ENCODE measurements at places on chromosomes 6 and 20.

DNA sequence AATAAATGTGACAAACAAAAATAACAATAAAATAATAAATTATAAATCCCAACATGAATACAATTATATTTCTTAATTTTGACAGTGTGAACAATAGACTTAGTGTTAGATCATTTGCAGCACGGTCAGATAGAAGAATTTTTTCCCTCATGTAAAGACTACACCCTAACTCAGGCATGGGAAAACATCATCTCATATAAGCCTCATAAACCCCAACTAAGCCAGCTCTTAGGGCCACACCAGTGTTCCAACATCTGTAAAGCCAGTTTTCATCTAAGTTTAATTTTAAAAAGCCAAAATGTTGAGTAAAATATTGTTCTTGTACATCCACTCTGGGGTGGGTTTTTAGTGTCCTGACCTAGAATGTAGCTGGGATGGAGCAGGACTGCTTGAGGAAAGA is 167.4 kb downstream of the QRSL1 start:
- DNase-seq = no peak

- no peak for DNase-seq
Observed at GRCh38 chr6:3340358-3340802, 81.6 kb downstream of the PSMG4 start.

- DNase-seq = no peak
Observed at GRCh38 chr6:157436219-157436943, 55.4 kb downstream of the ZDHHC14 start.

DNA sequence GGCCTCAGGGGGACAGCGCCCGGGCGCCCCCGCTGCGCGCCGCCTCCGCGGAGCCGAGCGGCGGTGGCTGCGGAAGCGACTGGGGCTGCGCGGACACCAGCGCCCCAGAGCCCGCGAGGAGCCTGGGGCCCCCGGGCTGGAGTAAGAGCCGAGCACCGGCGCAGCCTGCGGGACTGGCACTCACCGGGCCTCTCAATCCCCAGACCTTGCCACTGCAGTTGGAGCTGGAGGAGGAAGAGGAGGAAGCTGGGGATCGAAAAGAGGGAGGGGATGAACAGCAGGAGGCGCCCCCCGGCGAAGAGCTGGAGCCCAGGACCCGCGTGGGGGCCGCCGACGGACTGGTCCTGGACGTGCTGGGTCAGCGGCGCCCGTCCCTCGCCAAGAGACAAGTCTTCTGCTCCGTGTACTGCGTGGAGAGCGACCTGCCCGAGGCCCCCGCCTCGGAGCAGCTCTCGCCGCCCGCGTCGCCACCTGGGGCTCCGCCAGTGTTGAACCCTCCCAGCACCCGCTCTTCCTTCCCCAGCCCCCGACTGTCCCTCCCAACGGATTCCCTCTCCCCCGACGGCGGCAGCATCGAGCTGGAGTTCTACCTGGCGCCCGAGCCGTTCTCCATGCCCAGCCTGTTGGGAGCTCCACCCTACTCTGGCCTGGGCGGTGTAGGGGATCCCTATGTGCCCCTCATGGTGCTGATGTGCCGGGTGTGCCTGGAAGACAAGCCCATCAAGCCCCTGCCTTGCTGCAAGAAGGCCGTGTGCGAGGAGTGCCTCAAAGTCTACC is 590 bp downstream of the RNF217 start:
- no peak for DNase-seq

GRCh38 chr20:32918751-32919150 is 60.0 kb downstream of the EFCAB8 start:
- no peak for DNase-seq

DNA sequence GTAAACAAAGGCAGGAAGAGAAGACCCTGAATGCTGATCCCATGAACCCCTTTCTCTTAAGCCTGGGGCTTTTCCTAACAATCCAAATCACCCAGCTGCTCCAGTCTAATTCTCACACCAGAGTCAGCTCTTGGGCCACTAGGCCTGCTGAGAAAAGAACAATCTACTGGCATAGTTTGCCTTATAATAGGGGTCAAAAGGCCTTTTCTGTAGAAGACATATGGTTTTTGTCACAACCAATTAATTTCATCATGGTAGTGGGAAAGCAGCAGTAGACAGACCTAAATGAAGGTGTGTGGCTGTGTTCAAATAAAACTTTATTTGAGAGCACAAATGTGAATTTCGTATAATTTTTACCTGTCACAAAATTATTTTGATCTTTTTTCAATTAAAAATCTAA is 994.7 kb upstream of the EPHA7 start:
- DNase-seq = no peak

- DNase-seq = no peak
Observed at GRCh38 chr6:54775576-54775975, 71.0 kb upstream of the FAM83B start.

GRCh38 chr6:105374010-105374420 is 28.9 kb downstream of the PREP start:
- no peak for DNase-seq

All from smooth muscle cell of the brain vasculature (primary cell).